ENCODE measurements at places on chromosomes 12 and 14. TPM values are rescaled to one million over a fixed set of nuclear protein-coding genes. Genes with fewer than 3 reads are reported as not detected.

DNA sequence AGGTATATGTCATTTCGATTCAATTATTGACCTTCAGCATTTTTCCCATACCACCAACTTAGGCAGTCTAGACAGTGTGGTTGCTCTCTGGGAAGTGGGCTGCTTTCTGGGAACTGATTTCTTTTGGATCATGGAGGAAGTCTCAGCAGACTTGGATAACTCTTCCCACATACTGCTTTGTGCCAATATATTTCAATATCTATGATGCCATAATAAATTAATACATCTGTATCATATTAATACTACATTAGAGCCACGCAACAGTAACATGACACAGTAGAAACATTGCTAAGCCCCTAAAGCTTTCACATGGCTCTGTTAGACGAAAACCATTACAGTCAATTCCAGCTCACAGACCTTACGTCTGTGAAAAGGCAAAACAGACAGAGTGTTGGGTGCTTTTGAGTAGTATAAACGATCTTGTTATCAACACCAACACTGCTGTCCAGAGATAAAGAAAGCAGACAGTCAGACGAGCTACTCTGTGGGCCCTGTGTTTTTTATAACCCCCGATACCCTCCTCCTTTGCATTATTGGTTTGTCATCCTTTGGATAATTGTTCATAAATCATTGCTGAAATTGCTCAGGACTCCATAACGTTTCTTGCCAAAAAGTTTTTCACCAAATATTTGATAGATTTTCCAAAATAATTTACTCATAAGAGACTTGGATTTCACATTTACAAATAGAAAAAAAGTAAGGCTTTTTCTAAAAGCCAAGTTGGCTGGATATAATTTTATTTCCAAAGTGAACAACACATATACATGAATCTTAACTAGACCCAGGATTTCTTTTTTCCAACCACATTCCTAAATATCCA is 439.7 kb downstream of the ADAMTS20 start:
- DNase-seq = no peak

- no peak for DNase-seq
Observed at GRCh38 chr12:72272731-72273498, 745 bp downstream of the TRHDE start.

GRCh38 chr12:46386877-46387629 is 14.5 kb upstream of the SLC38A2 start:
- no peak for DNase-seq

- no peak for DNase-seq
Observed at GRCh38 chr12:110677206-110677911, 11.6 kb downstream of the HVCN1 start.

SLC16A7 gene
- 39.7 TPM for total RNA-seq
